Brain microvascular endothelial cell (primary cell): ENCODE measurements at places on chromosomes 7 and 10.

DNA sequence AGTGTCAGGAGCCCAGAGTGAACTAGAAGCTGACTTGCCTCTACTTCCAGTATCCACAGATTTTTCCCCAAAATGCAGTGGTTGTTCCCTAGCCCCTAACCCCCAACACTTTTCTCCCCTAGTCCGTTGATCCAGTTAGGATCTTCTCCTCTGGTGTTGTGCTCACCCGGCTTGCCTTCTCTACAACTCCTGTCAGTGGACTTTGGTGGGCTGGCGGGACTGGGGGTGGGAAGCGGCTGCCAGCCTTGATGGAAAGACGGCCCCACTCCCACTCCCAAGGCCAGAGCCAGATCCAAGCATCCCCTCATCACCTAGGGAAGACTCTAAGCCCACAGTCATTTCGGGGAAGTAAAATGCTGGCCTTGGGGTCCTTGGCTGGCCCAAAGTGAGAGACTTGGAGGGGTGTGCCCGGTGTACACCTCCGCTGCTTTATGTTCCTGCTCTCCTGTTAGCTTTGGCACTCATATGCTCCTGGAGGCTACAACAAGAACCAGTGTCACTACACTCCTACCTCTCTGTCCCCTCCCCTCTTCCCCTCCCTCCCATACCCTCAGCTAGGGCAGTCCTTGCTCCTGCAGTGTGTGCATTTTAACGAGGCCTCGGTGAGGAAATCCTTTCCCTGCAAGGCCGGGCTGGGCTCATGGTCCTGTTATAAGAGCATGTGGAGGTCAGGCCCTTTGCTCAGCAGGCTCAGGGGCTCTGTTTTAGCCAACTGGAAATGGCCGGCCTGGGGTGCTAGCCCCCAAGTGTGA is 930 bp upstream of the HOXA10 start:
- DNase-seq: no peak

DNA sequence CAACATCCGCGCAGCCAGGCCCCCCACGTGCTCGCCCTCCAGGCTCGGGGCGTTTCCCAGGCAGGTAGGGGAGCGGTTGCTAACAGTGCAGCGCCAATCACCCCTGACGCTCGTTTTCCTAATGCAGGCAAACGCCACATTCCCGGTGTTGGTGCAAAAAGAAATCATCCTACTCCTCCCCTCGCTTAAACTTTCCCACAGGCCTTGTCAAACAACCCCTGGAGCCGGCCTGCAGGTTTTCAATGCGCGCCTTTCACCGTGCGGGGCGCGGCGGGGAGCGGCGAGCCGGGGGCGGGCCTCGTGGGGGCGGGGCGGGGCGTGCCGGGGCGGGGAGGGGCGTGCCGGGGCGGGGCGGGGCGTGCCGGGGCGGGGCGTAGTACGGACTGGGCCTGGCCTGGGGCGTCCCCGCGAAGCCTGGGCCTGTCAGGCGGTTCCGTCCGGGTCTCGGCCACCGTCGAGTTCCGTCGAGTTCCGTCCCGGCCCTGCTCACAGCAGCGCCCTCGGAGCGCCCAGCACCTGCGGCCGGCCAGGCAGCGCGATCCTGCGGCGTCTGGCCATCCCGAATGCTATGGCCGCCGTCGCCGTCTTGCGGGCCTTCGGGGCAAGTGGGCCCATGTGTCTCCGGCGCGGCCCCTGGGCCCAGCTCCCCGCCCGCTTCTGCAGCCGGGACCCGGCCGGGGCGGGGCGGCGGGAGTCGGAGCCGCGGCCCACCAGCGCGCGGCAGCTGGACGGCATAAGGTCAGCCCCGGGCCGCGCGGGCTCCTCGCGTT is at the start of gene ECHDC3:
Gene ECHDC3, plus strand, starts transcription at position 374 of the 770 bp plus-strand sequence. Its CDS starts 195 bp downstream, at position 569.
- DNase-seq: peak; percentile 7

GRCh38 chr10:63753808-63754207 is 232.6 kb downstream of the REEP3 start:
- DNase-seq: no peak

- no peak for DNase-seq
Observed at GRCh38 chr7:152987656-152988055, 228.1 kb downstream of the ACTR3B start.

- peak; percentile 1 for DNase-seq
Observed at GRCh38 chr10:120328647-120329046, 128.4 kb upstream of the PLPP4 start.

- DNase-seq: no peak
Observed at GRCh38 chr7:48904975-48905374, 19.4 kb upstream of the CDC14C start.

DNA sequence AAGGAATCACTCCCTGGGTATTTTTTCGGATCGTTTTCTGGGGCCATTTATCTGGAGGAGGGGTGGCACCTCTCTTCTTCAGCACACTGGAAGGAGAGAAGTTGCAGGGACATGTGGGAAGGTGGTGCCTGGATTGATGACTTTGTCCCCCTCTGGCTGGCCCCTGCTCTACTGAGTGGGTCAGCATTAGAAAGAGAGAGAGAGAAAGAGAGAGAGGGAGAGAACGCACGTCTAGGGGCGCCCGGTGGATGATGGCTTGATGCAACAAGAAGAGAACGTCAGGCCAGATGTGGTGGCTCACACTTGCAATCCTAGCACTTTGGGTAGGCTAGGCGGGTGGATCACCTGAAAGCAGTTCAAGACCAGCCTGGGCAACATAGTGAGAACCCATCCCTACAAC is 5.5 kb upstream of the MUC12 start:
- DNase-seq: no peak

GRCh38 chr10:103692952-103693811 is 162.2 kb downstream of the SH3PXD2A start:
- DNase-seq: no peak

- DNase-seq: peak; percentile 83
Observed at GRCh38 chr7:149719050-149719899, 54.1 kb downstream of the ZNF467 start.

- DNase-seq: no peak
Observed at GRCh38 chr10:59814878-59815277, 61.6 kb upstream of the MRLN start.

DNA sequence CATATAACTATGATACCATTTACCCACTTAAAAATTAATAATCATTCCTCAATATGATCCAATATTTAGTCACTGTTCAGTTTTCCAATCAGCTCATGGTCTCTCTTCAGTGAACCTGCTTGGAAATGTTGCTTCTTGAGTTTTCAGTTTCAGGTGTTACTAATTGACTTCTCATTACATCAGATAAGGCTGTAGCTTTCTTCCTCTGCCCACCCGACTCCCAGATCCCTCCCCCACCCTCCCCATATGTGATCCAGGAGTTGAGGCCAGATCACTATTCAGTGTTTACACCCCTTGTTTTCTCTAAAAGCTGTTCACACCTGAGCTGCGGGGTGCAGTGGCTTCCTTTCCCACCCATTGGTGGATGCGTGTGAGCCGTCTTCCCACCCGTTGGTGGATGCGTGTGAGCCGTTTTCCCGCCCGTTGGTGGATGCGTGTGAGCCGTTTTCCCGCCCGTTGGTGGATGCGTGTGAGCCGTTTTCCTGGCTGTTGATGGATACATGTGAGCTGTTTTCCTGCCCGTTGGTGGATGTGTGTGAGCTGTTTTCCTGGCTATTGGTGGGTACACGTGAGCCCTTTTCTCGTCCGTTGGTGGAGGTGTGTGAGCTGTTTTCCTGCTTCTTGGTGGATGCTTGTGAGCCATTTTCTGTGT is 3.2 kb upstream of the MTG1 start:
- no peak for DNase-seq

DNA sequence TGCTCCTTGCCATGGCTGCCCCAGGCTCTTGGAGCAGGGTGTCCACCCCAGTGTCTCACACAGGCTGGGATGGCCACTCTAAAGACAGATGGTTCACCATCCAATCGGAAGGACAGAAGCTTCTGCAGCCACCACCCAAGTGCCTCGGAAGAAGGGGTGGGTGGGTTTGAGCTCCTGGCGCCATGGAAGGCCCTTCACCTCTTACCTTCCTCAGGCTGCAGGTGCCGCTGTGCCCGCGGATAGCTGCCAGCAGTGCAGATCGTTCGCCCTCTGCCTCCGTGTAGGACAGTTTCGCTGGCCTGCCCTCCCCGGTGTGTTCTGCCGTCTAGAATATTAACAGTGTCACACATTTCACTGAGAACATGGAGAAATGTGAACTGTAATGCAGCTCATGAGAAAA is 243.6 kb upstream of the GRB10 start:
- no peak for DNase-seq

- no peak for DNase-seq
Observed at GRCh38 chr7:150450491-150451001, at the start of gene GIMAP8. TSS of gene GIMAP8 (plus strand) at chr7:150450630. CDS start at chr7:150466699, 16,069 bp downstream.

DNA sequence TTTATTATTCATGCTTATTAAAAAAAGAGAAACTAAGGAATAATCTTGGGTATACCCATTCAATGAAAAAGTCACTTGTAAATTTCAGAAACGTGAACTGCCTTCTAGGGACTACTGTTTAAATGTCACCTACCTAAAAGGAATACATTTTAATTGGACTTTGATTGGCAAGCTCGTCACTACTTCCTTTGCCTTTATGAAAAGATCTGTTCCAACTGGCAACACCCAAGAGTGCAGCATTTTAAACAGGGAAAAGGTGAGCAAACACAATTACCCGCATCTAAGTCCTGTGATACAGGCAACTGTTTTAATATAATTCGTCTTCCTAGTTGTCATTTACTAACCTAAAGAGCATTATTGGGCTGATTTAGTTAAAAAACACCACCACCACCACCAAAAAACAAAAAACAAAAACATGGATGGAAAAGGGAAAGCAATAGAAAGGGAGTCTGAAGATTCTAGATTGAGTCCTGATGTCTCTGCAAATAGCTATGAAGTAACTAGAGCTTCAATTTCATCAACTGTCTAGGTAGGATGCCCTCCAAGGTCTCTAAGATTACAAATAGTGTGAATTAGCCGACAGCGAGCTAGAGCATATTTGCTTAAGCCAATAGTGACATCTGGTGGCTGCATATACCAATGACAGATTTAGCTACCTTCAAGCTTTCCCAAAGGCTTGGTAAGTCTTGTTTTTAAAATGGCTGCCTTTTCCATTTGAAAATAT is 33.8 kb upstream of the ICA1 start:
- DNase-seq: peak; percentile 67

DNA sequence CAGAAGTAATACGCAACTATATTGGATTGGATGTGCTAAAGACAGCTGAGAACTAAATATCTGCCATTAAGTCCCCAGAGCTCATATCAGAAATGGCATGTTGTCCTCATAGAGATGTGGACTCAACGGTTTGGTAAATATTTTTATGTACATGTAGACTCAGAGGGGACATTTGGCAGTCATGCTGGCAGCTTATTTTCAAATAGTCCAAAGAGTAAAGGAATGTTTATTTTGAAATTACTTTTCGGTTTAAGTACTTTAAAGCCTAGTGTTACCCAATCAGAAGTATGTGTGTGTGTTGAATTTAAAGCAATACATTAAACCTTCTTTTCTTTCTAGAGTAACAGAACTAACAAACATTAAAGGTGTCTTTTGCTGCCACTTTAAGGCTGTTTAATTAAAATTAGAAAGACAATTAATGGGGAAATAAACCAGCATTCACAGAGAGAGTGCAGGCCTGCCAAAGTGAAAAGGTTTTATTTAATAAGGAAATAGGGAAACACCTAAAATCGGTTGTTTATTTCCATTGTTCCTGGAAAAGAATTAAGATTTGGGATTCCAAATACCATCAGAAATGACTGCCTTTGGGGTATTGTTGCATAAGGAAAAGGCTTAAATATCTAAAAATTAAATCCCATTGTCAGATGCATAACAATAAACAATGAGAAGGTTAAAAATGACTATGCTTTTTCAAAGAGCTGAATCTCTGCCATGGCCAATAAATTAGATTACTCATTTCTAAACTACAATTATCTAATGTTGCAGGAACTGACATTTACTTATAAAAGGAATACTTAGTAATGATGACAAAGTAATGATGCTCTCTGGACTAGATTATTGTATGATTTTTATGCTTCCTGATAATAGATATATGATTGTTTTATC is 113.4 kb upstream of the AHR start:
- no peak for DNase-seq

DNA sequence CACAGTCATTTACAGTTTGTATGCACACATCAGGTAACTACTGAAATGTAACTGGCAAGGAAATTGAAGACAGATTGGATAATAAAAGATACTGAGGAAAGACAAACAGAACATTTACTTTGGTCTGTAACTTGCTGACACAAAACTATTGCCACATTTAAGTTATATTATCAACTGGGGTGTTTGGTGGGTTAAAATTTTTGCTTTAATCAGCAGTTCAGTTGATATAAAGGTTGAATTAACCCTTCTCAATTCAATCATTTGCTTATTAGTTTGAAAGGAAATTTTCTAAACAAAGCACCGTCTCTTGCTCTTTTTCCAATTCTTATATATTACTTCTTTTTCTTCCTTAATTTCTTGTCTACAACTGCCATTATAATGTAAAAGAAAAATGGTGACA is 102.4 kb downstream of the TMEM26 start:
- DNase-seq: no peak

DNA sequence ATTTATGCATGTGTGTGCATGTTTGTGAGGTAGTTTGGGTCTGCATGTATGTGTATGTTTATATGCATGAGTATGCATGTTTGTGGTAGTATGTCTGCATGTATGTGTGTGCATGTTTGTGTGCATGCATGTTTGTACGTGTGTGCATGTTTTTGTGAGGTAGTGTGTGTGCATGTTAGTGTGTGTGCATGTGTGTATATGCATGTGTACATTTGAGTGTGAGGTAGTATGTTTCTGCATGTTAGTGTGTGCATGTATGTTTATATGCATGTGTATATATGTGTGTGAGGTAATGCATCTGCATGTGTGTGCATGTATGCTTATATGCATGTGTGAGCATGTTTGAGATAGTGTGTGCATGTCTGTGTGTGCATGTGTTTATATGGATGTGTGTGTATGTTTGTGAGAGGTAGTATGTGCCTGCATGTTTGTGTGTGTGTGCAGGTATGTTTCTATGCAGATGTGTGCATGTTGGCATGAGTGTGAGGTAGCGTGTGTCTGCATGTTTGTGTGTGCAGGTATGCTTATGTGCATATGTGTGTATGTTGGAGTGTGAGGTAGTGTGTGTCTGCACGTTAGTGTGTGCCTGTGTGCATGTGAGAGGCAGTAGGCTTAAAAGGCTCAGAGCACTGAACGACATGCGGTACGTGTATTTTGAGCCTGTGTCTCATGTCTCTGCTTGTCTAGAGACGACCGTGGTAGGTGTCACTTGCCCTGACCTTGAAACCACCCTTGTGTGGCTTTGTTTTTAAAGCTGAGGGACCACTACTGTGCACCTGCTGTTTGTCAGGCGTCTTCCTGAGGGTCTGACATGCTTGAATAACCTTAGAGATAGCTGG is 43.7 kb downstream of the PFKP start:
- DNase-seq: no peak

- no peak for DNase-seq
Observed at GRCh38 chr10:21300551-21300950, 224.9 kb downstream of the SKIDA1 start.
